ENCODE measurements at places on chromosomes 3 and 15.

DNA sequence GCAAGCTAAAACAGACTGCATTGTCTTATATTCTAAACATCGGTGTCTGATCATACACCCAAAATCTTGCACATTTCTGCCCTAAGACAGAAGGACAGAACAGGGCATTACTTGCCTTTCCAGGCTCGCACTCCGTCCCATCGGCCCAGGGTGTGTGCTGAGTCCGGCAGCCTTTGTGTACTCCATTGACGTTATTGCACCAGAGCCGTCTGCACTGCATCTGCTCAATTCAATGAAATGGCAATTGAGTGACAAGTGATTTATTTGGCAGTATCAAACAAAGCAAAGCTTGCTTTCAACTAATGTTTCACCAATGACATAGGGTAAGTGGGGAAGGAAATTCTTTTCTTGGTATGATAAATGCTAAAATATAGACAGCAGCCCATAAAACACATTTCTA lies 40.0 kb downstream of the ADAMTS9 start:
- no peak for DNase-seq

DNA sequence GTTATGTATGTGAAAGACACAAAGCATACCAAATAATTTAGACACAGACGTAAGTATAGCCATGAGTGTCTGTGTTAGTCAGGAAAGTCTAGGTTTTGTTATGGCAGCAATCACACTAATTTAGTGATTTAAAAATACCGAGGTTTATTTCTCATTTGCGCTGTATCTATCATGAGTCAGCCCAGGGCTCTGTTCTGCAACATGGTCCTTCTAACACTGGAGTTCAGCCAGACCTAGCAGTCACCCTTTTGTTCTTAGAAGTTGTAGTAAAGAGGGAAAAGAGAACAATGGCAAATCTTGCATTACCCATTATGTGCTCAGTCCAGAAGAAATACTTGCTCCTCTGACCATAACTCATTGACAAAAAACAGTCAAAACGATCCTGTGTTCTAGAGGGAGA lies 311.5 kb downstream of the NLGN1 start:
- no peak for DNase-seq

GRCh38 chr3:160695003-160695402 lies 18.0 kb downstream of the ARL14 start:
- no peak for DNase-seq

DNA sequence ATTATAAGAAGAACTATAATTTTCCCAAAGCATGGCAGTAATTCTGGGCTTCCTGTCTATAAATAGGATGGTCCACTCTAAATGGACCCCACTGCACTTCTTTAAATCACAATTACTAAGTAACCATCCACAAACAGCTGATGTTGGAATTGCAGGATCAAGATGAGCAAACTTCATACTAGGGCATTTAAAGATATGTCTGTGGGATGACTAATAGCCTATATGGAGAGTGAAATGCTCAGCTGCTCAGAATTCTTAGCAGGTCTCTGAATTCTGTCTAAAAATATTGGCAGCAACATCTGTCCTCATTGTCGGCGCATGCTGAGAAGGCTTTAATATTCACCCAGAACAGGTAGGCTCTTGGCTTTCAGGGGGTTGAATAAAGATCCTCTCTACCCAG lies 140.4 kb downstream of the SATB1 start:
- no peak for DNase-seq

- peak; percentile 16 for DNase-seq
Measured at GRCh38 chr15:64651601-64652191, 123.7 kb downstream of the RBPMS2 start.

DNA sequence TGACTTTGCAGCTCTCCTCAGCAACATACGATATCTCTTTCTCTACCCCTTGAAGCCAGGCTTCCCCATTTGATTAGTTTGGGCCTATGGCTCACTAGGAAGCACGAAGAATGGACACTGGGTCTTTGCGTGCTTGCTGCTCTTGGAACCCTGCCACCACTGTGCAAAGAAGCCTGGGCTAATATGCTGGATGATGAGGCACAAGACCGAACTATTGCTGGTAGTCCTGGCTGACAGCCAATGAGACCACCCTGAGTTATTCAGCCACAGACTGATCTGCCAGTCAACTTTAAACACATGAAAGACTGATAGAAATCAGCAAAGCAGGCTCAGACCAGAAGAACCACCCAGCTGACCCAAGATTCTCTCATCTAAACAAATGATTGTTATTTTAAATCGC lies 250.3 kb downstream of the CBLB start:
- no peak for DNase-seq

GRCh38 chr15:85314146-85314545 lies 66.3 kb upstream of the AKAP13 start:
- no peak for DNase-seq

DNA sequence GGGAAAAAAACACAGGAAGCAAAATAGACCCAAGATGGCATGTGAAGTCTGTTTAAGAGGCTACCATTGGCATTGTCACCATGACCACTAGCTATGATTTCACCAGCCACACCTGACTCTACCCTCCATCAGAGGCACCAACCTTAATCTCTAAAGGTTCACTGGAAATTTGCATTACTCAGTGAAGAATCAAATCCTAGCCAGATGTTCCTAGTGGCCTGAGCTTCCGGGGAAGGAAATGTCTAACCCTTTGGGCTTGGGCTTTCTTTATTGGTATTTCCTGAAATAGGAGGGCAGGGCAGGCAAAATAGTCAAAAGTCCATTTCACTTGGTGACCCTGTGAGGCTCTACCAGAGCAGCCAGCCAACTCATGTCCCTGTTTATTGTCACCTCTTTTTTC lies 110.9 kb upstream of the PHLDB2 start:
- no peak for DNase-seq

GRCh38 chr3:15108082-15108545 lies 9.2 kb upstream of the RBSN start:
- peak; percentile 72 for DNase-seq

- no peak for DNase-seq
Measured at GRCh38 chr15:77706482-77707244, 74.0 kb upstream of the LINGO1 start.

GRCh38 chr15:63983061-63983711 lies 63.1 kb downstream of the DAPK2 start:
- no peak for DNase-seq

- no peak for DNase-seq
Measured at GRCh38 chr15:101001056-101001455, 81.9 kb downstream of the LRRK1 start.

- DNase-seq, result no peak
Measured at GRCh38 chr3:193782276-193782647, 189.3 kb downstream of the OPA1 start.
